ENCODE measurements at places on chromosomes 16 and 17. TPM values are rescaled to one million over a fixed set of nuclear protein-coding genes. Genes with fewer than 3 reads are reported as not detected.

The ARL2BP gene
- 85.8 TPM for total RNA-seq

The HNF1B gene
- not detected for total RNA-seq

The HSD11B2 gene
- not detected for total RNA-seq

The HOXB3 gene
- total RNA-seq = 1.5 TPM

The RASL10B gene
- total RNA-seq = 2.7 TPM

The PRR35 gene
- total RNA-seq = under 0.01 TPM
